Parietal lobe (tissue), 2 donors: ENCODE measurements at places on chromosomes 16 and 17. TPM values are rescaled to one million over a fixed set of nuclear protein-coding genes. Genes with fewer than 3 reads are reported as not detected.

Gene MYH1
- not detected for total RNA-seq

Gene SLC43A2
- 25.7 TPM for total RNA-seq

Gene TBX21
- not detected for total RNA-seq

Gene KRTAP2-1
- not detected for total RNA-seq

Gene PLLP
- total RNA-seq = 2.8 TPM

Gene PRSS8
- not detected for total RNA-seq
